ENCODE measurements at places on chromosomes 11 and 22. TPM values are rescaled to one million over a fixed set of nuclear protein-coding genes. Genes with fewer than 3 reads are reported as not detected.

Gene OR52N4
- 2.5 TPM for total RNA-seq

DNA sequence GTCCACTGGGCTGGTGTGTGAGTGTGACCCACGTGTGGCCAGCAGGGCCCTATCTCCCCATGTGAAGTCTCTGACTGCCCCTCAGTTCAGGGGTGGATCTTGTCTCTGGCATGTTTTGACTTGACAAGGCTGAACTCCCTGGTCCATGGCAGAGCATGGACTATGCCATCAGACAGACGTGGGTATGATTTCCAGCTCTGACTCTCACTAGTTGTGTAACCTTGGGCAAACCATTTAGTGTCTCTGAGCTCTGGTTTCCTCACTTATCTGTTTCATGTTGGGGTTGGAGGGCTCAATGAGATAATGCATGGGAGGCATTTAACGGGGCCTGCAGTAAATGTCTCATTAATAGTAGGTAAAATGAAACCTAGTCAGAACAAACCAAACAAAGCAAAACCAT is 254.5 kb upstream of the NARS2 start:
- H3K27me3 ChIP-seq: no peaks in the 10 kb centered on the region
- no peak overlapping the region for H3K4me3 ChIP-seq
- H3K27ac ChIP-seq: no peak overlapping the region
- H3K4me1 ChIP-seq: no peaks in the 10 kb centered on the region
- H3K36me3 ChIP-seq: no peaks in the 10 kb centered on the region

GRCh38 chr11:120337355-120338106 is 1.3 kb downstream of the ARHGEF12 start:
- no peak for DNase-seq
- H3K36me3 ChIP-seq: no peaks in the 10 kb centered on the region
- peaks cover 38% of the 10 kb centered on the region for H3K27me3 ChIP-seq
- no peak overlapping the region for H3K27ac ChIP-seq
- H3K4me1 ChIP-seq: peaks cover 13% of the 10 kb centered on the region

DNA sequence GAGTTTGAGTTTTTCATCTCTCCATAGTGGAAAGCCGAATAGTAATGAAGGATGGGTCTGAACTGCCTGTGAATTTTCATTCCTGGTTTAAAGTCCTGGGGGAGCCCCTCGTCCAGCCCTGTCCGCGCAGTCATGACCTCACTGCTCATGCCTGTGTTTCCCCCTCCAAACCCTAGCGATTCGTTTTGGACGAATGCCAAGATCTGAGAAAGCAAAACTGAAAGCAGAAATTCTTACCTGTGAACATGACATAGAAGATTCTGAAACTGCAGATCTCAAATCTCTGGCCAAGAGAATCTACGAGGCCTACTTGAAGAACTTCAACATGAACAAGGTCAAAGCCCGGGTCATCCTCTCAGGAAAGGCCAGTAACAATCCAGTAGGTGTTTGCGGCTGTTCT is 30.5 kb downstream of the CDPF1 start:
- H3K27me3 ChIP-seq: no peaks in the 10 kb centered on the region
- DNase-seq: no peak
- no peaks in the 10 kb centered on the region for H3K4me1 ChIP-seq
- H3K4me3 ChIP-seq: no peak overlapping the region
- peaks cover 31% of the 10 kb centered on the region for H3K36me3 ChIP-seq

GRCh38 chr22:24523873-24524272 is 28.7 kb downstream of the UPB1 start:
- no peak overlapping the region for H3K4me3 ChIP-seq
- H3K27me3 ChIP-seq: no peaks in the 10 kb centered on the region
- H3K36me3 ChIP-seq: no peaks in the 10 kb centered on the region
- no peaks in the 10 kb centered on the region for H3K4me1 ChIP-seq

- no peaks in the 10 kb centered on the region for H3K36me3 ChIP-seq
- DNase-seq: no peak
- H3K4me1 ChIP-seq: peaks cover 18% of the 10 kb centered on the region
Observed at GRCh38 chr11:57645689-57646085, 4.0 kb downstream of the YPEL4 start.

DNA sequence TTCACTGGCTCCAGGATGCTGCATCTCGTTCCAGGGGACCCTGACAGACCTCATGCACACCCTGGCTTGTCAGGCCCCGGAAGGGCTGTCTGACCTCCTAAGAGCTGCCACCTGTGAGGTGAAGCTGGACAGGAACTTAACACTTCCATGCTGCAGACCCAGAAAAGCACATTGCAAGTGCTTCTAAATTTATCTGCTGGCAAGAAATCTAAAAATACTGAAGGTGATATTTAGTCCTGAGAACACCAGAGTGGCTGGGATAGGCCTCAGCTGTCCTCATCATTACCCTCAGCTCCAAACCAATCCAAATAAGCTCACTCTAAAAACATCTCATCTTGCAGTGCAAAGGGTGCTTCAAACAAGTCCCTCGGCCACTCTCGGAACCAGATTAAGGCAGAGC is 46.7 kb downstream of the ABTB2 start:
- H3K27ac ChIP-seq: no peak overlapping the region
- H3K36me3 ChIP-seq: no peaks in the 10 kb centered on the region
- no peak overlapping the region for H3K4me3 ChIP-seq
- DNase-seq: no peak
- no peaks in the 10 kb centered on the region for H3K27me3 ChIP-seq

Gene ACAT1
- 17.9 TPM for total RNA-seq

DNA sequence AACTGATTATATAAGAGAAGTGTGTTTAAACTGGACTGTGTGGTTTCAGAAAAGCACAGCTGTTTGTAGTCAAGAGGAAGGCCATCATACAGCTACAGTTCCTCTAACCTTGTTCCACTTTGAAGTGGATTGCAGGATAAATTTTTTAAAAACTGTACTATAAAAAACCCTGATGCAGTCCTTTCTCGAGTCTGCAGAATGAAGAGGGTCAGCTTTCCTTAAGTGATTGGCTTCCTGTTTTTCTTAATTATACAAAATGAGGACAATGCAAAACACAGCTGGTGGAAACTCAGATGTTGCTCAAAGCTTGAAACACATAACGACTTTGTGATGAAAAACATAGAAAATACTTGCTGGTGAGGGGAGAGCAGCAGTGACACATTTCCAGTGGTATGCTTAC is 1060.5 kb downstream of the DLG2 start:
- no peak overlapping the region for H3K4me3 ChIP-seq
- H3K4me1 ChIP-seq: no peaks in the 10 kb centered on the region
- DNase-seq: no peak
- no peaks in the 10 kb centered on the region for H3K27me3 ChIP-seq
- no peak overlapping the region for H3K27ac ChIP-seq

Gene TUT1
- total RNA-seq: 34.5 TPM

Gene TSGA10IP
- total RNA-seq: not detected

- H3K4me1 ChIP-seq: no peaks in the 10 kb centered on the region
- H3K27ac ChIP-seq: no peak overlapping the region
- H3K27me3 ChIP-seq: no peaks in the 10 kb centered on the region
- no peaks in the 10 kb centered on the region for H3K36me3 ChIP-seq
Observed at GRCh38 chr11:101158119-101158518, 28.5 kb upstream of the PGR start.

Gene APOL5
- not detected for total RNA-seq
